ENCODE measurements at places on chromosomes 1 and 21.

- no peak for DNase-seq
Observed at GRCh38 chr1:111597426-111597825, 22.2 kb upstream of the RAP1A start.

GRCh38 chr1:108813326-108813725 lies 43.6 kb downstream of the AKNAD1 start:
- no peak for DNase-seq

DNA sequence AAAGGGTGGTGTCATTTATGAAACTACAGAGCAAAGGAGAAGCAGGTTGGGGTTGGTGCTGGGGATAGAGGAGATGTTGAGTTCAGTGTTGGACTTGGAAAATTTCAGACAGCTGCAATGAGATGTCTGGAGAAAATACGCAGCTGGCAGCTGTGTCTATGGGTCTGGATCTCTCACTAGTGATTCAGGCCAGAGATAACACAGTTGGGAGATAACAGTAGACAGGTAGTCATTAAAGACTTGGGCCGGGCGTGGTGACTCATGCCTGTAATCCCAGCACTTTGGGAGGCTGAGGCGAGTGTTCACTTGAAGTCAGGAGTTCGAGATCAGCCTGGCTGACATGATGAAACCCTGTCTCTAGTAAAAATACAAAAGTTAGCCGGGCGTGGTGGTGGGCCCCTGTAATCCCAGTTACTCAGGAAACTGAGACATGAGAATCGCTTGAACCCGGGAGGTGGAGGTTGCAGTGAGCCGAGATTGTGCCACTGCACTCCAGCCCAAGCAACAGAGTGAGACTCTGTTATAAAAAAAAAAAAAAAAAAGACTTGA lies 2.5 kb upstream of the TFAP2E start:
- DNase-seq: no peak

GRCh38 chr1:115796897-115797296 lies 28.4 kb upstream of the CASQ2 start:
- no peak for DNase-seq

DNA sequence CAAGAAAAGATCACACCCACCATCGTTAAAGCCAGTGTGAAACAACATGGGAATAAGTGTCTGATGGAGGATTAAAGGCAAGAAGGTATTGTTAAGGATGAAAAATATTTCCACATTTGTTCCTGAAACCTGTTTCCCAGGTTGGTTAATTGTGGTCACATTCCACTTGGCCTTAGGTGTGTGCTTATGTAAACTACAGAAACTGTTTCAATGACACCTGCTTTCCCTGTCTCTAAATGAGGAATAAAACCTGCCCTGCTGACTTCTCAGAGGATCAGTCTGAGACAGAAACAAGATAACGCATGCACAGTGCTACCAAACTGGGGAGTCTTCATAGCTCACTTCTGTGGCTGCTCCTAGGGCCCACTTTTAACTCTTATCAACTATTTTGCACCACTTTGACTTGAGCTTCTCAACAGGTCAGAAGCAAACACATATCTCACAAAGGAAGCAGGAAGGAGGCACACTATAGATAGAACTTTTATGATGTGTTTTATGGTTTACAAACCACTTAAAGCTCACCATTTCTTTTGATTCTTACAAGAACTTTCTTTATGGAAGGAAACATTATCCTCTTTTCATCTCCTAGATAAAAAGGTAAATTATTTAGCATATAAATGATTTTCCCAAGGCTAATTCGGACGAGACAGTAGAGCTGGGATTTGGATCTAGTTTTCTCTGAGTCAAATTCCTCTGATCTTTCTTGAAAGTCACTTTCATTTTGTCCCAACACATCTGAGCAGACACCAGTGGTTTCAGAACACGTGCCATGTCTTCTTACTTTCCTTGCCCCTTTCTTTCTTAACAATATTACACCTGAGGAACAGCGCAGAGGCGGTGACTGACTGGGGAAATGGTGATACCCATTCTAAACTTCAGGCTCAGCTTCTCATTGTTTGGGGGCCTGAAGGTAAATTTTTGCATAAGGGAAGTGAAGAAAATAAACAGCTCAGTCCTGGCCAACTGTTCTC lies 33.4 kb downstream of the CYP2J2 start:
- DNase-seq: no peak

DNA sequence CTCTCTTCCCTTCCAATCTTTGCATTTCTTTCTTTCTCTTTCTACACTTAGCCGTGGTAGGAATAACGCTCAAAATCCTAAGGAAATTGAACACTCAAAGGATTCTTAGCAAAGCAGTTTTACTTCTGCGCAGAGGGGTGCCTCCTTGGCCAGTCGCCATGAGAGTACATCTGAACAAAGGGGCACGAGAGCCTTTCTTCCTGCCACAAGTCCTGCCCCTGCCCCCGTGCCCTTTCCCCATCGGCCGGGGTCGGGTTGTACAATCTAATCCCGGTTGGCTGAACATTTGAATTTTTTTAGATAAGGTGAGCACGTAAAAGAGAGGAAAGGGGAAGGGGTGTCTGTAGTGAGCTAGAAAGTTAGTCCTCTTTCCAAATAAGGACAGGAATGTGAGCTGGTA lies 28.6 kb upstream of the COL6A1 start:
- DNase-seq: no peak

- no peak for DNase-seq
Observed at GRCh38 chr1:2811533-2811918, 10.0 kb upstream of the TTC34 start.

DNA sequence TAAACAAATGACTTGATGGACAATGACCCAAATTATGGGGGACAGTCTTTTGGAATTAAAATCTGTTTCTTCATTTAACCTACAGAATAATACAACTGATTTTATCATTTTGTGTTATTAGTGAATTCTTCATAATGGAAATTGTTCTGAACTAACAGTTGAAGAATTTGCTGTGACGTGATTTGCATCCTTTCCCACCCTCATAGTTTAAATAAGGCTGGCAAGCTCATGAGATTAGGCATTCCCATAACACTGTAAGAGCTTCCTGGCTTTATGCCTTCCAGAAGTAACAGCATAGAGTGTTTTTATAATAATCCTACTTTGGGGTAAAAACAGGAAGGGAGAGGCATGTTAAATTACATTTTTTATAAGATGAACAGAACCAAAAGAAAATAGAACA lies 95.7 kb downstream of the ATP6V1G3 start:
- DNase-seq: no peak

GRCh38 chr1:53693773-53694717 lies 44.9 kb downstream of the GLIS1 start:
- DNase-seq: no peak

- DNase-seq: no peak
Observed at GRCh38 chr1:203170625-203171330, 4.8 kb downstream of the MYBPH start.

DNA sequence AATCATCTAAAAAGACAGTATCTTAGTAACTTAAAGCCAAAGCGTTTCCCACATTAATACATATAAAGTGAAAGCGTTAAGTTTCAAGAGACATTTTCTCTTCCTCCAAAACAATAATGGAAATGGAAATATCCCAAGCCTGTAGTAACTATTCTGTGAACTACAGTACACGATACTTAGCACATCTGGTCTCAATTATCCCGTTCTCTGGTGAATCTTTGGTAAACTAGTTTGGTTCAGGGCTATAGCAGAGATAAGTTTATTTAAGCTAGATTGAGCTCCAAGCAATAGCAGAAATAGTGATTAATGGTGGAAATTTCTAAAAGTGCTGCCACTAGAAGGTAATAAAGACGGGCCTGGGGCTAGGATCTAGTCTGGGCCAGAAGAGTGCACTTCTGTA lies 55.2 kb downstream of the PCNX2 start:
- no peak for DNase-seq

- DNase-seq: no peak
Observed at GRCh38 chr1:161838362-161838761, 72.2 kb downstream of the ATF6 start.

Measured in activated CD4-positive, alpha-beta T cell treated with anti-CD3 and anti-CD28 coated beads, Interleukin-2, Interleukin-6, amounts not matched to agents 100 ng/mL and 50 ng/mL, durations not matched to agents 16 hours and 8 hours (primary cell).